ENCODE measurements at places on chromosomes 7 and 10.
A peak's percentile ranks its signal among the peaks of the same experiment; 100 is the strongest.

GRCh38 chr10:48945441-48946130 lies 5.9 kb upstream of the LRRC18 start:
- no peak for DNase-seq

DNA sequence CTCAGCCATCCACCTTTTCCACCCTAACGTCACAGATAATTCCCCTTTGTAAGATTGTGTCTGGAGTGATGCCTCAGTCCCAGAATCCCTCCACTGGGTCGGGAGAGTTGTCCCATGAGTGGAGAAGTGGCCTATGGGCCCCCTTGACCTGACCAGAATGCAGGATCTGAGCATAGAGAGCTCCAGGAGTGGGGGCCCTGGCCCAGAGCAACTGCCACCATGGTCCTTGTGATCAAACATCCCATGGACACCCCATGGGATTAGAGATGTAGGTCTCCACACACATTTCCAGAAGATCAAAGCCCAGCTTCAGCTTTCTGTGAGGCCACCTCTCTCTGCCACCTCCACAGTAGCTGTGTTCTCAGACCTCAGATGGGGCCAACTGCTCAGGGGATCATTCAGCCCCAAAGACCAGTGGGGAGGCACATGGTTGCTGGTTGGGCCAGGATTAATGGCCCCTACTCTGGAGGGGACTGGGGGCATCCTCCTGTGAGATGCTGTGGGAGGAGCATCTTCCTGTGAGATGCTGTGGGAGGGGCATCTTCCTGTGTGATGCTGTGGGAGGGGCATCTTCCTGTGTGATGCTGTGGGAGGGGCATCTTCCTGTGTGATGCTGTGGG lies 28.5 kb upstream of the DPYSL4 start:
- no peak for DNase-seq

DNA sequence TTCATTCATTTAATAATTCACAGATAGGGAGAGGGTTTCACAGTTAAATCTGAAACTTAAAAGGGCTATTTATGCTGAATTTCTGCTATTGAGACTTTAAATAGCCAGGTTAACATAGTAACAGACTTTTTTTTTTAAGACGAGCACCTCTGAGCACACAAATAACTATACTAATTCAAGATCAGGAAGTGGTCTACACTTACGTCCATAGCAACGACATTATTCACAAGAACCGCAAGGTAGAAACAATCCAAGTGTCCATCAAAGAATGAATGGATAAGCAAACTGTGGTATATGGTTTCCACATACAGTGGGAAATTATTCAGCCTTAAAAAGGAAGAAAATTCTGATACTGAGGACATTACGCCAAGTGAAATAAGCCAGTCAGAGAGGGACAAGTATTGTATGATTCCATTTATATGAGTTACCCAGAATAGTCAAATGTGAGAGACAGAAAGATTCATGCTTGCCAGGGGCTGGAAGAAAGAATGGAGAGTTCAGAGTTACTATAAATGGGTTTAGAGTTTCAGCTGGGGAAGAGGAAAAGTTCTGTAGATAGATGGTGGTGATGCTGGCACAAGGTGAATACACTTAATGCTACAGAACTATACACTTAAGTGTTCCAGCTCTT lies 140.3 kb upstream of the LAMB4 start:
- peak; percentile 84 for DNase-seq

GRCh38 chr10:46514431-46514861 lies 42.0 kb downstream of the GPRIN2 start:
- DNase-seq: no peak

- DNase-seq: no peak
Observed at GRCh38 chr7:68470836-68471435, 1127.3 kb upstream of the AUTS2 start.

GRCh38 chr10:11638055-11638698 lies 26.7 kb upstream of the USP6NL start:
- DNase-seq: no peak

- DNase-seq: no peak
Observed at GRCh38 chr7:815284-816216, 16.7 kb upstream of the SUN1 start.

DNA sequence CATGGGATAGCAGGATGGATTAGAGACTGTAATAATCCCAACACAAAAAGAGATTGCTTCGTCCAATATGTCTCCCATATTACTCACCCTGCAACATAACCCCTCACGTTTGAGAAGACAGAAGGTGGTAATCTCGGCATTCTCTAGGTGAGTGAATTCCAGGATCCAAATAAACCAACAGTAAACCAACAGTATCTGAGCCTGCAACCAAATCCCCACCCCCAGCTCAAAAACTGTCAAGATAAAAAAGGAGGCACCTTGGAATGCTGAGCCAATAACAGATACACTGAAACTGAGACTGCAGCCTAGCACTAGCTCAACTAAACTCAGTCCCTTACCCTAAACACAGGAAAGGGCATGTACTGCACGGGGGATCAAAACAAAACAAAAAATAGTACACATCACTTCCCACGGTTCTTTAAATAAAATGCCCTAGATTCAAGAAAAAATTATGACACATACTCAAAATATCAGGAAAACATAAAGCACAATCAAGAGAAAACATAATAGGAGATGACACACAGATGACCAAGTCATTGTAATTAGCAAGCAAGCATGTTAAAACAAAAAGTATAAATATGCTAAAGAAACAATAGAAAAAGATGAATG lies 28.0 kb downstream of the IPMK start:
- peak; percentile 52 for DNase-seq

DNA sequence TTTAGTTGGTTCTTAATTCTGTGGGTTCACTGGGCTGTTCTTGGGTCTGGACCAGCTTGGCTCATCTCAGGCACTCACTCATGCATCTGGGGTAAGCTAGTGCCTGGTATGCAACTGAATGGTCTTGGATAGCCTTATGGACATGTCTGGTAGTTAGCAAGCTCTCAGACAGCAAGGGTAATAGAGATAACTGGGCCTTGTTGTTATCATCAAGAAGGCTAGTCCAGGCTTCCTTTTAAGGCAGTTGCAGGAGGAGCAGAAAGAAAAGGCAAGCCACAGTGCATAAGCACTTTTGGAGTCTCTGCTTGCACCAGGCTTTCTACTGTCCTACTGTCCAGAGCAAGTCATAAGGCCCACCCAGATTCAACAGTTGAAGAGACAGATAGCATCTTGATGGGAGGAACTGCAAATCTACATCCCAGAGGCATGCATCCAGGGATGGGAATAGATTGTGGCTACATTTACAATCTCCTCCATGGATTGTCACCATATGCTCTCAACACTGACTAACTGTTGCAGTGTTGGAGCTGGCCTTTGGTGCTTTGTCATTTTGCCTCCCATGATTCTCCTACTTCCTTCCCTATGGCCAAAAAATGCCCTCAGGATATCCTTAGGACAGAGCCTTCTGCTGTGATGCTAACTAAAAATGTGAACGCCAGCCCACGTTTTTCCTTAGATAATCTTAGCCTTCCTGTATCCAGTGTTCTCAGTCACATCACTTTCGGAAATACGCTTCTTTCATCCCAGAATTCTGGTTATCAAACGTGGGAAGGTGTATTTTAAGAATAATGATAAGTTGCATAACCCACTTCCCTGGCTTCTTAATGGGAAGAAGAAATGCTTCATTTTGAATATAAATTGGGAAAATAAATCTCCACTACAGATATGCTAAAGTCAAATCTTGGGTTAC lies 3.6 kb downstream of the GIMAP4 start:
- no peak for DNase-seq

DNA sequence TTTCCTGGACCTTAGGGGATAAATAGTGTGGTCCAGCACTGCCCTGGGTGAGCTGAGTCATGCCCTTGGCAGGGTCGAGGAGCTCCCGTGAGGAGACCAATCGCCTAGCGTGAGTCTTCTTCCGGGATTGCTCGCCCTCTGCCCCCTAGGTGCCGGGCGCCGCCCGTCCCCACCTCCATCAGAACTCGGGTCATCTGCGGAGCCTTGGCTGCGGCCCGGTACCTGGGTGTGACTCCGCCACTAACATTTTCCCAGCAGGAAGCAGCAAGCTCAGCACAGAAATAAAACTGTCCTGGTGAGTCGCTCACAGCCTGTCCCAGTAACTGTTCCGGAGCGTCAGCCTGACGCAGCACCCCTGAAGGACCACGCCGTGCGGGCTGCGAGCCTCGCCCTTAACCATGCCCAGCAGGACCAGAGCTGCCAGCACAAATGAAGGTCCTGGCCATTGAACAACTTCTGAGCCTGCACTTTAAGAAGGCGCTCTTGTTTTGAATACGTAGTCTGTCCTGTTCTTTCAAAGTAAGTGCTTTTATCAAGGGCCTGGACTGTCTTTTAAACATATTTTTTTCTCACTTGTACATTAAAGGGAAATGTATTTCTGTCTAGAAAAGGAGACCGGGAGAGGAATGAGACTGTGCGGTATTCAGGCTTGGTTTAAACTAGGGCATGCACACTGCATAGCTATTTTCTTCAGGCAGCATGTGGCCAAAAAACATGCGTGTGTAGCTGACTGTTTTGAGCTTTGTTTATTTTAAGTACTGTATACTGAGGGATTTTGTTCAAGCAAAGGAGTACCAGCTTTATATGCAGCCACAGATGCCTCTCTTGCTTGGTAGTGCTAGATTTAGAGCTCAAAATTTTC lies 136.7 kb downstream of the HECW1 start:
- peak; percentile 78 for DNase-seq

DNA sequence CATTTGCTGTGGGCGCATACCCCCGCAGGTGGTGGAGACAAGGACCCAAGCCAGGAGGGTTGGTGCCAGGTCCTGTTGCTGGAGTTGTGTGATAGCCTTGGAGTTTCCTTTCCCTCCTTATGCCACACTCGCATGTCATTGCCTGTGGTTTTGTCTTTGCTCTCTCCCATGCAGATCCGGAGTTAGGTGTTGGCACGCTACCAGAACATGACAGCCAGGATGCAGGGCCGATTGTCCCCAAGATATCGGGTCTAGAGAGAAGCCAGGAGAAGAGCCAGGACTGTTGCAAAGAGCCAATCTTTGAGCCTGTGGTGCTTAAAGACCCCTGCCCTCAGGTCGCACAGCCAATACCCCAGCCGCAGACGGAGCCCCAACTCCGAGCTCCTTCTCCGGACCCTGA lies 369.2 kb upstream of the GALNT17 start:
- DNase-seq: no peak

GRCh38 chr7:51802718-51803117 lies 486.1 kb upstream of the COBL start:
- DNase-seq: no peak

- DNase-seq: peak; percentile 79
Observed at GRCh38 chr10:50740293-50740648, 535 bp downstream of the ASAH2B start.

DNA sequence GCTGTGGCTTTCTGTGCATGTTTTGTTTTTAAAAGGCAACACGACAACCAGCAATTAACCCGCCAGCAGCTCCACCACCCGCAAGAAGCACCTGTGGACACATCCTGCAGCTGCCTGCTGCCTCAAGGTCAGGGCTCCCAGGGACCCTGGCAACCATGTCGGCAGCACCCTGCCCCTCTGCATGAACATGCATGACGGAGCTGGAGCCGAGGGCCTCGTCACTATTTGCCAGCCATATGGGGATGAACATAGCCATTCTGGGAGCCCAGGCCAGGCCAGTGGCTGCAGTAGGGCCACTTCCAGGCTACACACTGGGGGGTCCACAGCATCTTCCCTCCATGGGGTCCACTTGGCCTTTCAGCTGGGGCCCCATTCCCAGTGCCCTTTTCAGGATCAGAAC lies 52.9 kb downstream of the CAMK2B start:
- DNase-seq: no peak

- DNase-seq: peak; percentile 35
Observed at GRCh38 chr7:105769901-105770628, 106.3 kb downstream of the ATXN7L1 start.

DNA sequence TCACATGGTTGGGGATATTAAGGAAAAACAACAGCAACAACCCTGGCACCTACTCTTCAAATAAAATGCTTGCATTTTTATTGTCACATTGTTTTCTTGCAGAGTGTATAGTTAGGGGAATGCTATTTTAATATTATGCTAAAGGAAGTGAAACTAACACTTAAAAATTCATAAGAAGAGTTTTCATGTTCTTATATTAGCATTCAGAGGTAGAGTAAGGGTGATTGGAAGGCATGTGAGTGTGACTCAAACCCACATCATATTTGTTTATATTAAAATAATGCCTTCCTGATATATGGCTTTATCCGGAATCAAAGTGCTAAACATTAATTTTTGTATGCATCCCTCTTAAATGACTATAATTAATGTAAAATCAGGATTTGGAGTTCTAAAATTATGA lies 59.8 kb upstream of the TES start:
- DNase-seq: no peak

GRCh38 chr7:2493205-2494164 lies 17.3 kb upstream of the GRIFIN start:
- no peak for DNase-seq

- DNase-seq: no peak
Observed at GRCh38 chr7:69992938-69993337, 394.7 kb downstream of the AUTS2 start.

- no peak for DNase-seq
Observed at GRCh38 chr7:122369756-122370155, 65.2 kb upstream of the FEZF1 start.

DNA sequence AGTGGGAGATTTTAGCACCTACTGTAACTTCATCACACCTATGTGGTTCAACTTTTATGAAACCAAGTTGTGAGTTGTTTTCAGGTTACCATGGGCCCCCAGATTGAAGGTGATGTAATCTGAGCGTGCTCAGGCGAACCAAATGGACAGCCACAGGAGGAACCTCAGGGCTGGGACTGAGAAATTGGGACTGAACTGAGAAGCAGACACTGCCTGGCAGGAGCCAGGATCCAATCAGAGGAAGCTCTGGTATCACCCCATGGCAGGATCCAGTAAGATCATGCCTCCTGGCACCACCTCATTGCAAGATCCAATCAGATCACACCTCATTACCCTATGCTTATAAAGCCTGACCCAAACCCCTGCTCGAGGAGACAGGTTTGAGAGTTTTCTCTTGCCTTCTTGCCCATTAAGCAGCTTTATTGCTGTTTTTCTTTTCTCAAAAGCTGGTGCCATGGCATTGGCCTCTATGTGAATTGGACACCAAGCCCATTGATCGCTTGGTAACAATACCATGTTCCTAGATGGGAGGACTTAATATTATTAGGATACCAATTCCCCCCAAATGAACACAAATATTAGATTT lies 43.2 kb upstream of the GDF10 start:
- no peak for DNase-seq

DNA sequence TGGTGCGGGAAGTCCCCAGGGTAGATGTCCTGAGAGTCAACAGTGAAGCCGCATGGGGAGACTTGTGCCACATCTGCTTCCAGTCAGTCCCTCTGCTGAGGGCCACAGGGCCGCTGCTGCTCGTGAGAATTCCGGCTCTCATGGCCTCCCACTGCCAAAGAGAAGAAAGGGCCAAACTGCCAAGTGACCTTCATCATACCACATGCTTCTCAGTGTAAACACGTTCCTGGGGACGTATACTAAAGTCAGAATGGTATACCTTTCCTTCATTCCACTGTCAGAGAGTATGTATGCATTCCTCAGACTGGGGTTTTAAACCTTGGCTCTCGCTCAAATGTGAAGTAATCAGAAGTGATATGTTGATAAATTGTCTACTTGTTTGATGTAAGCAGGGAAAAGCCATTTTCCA lies 52.8 kb upstream of the SEC61G start:
- DNase-seq: no peak

- no peak for DNase-seq
Observed at GRCh38 chr7:24611130-24611529, 37.9 kb downstream of the PALS2 start.

- no peak for DNase-seq
Observed at GRCh38 chr7:149723082-149723767, 50.2 kb downstream of the ZNF467 start.

GRCh38 chr7:22722536-22723180 lies 4.3 kb upstream of the IL6 start:
- no peak for DNase-seq

GRCh38 chr7:120394595-120394994 lies 121.6 kb downstream of the KCND2 start:
- no peak for DNase-seq
